ENCODE measurements at places on chromosomes 6 and 20.
A peak's percentile ranks its signal among the peaks of the same experiment; 100 is the strongest.

- no peak for DNase-seq
These were observed 90.6 kb downstream of the ATXN1 start for GRCh38 chr6:16670617-16671051.

DNA sequence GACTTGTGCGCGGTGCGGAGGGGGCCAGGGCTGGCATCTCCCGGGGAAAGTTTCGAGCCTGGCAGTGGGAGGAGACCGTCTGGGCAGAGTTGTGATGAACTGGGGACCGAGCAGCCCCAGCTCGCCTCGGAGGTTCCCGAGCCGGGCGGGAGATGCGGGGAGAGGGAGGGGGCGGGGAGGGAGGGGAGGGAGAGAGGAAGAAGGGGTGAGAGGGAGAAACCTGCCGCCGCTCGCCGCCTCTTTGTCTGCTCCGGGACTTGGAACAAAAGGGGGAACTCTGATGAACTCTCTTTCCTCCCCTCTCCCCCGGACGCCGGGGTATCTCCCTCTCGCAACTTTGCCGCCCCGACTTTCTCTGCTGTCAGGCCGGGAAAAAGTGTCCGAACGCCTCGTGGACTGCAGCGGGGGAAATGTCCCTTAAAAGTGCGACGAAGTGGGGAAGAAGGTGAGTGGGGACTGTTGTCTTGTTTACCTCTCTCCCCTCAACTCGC is 72.7 kb downstream of the SOX4 start:
- no peak for DNase-seq

GRCh38 chr6:110331816-110332215 is 26.3 kb downstream of the METTL24 start:
- DNase-seq: no peak

GRCh38 chr6:122285292-122285913 is 114.0 kb upstream of the HSF2 start:
- peak; percentile 18 for DNase-seq

GRCh38 chr6:140134224-140134623 is 759.8 kb upstream of the CITED2 start:
- no peak for DNase-seq

DNA sequence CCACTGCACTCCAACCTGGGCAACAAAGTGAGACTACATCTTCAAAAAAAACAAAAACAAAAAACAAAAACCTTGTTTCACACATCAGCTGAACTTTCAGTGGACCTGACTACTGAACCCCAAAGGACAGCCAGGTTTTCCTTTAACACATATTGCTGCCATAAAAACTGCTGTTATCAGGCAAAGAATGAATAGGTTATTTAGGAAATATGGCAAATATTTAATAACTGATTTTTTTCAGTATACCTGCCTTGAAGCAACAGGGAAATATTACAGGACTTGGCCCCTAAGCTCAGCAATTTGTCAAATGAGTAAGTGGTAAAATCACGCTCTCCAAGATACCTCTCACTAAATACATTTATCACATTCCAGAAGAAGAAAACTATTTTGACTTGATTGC is 34.0 kb downstream of the B4GALT5 start:
- no peak for DNase-seq

DNA sequence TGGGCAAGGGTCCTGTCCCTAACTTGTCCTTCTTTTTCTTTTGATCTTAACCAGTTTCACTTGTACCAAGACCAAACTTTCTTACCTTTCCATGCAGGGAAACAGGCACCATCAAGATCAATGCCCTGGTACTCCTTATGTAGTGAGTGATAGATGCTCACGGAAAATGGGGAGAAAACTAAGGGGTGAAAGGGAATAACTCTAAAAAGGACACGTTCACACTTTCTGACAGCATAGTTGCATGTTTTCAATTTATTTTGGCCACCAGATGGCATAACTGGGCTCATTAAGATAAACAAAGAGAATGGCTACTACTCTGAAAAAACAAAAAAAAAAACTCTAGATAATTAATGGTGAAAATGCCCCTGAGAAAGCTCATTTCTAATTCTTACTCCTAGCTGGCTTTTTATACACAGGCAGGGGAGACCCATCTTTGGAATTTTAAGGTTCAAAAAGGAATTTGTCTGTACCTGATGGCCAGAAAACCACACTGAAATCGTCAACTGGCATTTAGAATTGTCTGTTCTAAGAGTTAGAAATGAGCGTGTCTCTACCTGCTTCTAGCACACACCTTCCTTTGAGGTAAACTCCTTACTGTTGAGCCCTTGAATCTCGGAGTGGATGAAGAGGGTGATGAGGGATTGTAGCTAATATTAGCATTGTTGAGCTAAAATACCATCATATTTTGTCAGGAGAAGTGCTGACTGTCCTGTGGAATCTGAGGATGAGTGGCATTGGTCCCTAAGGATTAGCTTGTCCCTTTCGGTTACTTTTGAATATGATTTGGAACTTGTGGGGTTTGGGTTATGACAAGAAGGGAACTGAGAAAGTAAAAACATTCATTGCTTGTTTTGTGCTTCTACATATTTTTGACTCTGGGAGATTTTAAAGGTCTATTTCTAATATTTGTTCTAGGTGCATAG is 62.2 kb upstream of the DDR1 start:
- DNase-seq: no peak

Measured in skeletal muscle cell (primary cell).